ENCODE measurements at places on chromosomes 7 and 10. TPM values are rescaled to one million over a fixed set of nuclear protein-coding genes. Genes with fewer than 3 reads are reported as not detected.

Gene GPR158
- total RNA-seq = 0.52 TPM

Gene IL2RA
- total RNA-seq = not detected

Gene GJC3
- total RNA-seq = 1.0 TPM

Gene CALD1
- 89.8 TPM for total RNA-seq

Gene MMP21
- total RNA-seq = under 0.01 TPM

Gene CALML5
- not detected for total RNA-seq

Gene ASB15
- 2.6 TPM for total RNA-seq

Gene TRIM74
- total RNA-seq = not detected

Gene SH2D4B
- under 0.01 TPM for total RNA-seq

Gene PRPS1L1
- total RNA-seq = not detected

Gene SLC16A9
- total RNA-seq = 3.1 TPM

Gene PPP1R3A
- 65.8 TPM for total RNA-seq

Gene HOXA6
- total RNA-seq = 3.1 TPM

Gene PNLIPRP1
- total RNA-seq = not detected

Gene TMEM130
- 0.52 TPM for total RNA-seq

Gene LIPJ
- total RNA-seq = 0.52 TPM

Gene AASS
- 32.4 TPM for total RNA-seq

Gene GUSB
- total RNA-seq = 32.9 TPM
